ENCODE measurements at places on chromosomes 16 and 17.

DNA sequence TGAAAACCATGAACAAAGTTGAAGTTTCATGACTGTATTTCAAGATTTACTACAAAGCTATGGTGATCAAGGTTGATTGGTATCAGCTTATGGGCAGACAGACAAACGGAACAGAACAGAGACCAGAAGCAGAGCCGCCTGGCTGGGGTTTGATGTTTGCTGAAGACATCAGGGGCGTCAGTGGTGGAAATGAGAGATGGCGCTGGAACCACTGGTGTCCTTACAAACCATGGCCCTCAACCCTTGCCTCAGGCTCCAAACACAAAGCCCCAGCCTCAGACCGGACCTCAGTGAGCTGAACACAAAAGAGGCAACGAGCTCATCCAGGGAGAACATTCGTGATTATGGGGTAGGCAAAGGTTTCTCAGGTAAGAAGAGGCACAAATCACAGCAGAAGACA lies 113.0 kb upstream of the METRNL start:
- no peak for DNase-seq

DNA sequence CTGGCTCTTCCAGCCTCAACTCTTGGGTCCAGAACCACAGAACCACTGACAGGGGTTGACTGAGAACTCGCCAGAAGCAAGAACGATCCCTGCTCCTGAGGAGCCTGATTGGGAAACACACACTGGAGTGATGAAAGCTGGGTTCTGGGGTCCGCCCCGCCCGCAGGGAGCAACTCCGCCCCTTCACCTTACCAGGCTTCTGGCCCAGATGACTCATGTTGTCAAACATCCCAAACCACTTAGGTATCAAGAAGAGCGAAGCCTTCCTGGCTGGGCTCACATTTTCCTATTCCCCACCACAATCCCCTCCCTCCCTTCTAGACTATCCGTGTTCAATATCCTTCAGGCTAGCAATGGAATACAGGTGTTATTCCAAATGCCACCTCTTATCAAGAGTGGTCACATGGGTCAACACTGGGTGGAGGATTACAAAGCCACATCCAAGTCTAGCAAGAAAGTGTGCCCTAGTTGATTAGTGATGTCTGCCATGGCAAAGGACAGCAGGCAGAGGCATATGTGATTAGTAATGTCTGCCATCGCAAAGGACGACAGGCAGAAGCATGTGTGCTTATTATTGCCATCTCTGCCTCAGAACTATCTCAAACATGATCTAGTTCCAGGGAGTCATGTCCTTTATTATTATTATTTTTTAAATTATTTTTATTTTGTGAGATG lies 70.5 kb downstream of the TIMM22 start:
- DNase-seq, result no peak

DNA sequence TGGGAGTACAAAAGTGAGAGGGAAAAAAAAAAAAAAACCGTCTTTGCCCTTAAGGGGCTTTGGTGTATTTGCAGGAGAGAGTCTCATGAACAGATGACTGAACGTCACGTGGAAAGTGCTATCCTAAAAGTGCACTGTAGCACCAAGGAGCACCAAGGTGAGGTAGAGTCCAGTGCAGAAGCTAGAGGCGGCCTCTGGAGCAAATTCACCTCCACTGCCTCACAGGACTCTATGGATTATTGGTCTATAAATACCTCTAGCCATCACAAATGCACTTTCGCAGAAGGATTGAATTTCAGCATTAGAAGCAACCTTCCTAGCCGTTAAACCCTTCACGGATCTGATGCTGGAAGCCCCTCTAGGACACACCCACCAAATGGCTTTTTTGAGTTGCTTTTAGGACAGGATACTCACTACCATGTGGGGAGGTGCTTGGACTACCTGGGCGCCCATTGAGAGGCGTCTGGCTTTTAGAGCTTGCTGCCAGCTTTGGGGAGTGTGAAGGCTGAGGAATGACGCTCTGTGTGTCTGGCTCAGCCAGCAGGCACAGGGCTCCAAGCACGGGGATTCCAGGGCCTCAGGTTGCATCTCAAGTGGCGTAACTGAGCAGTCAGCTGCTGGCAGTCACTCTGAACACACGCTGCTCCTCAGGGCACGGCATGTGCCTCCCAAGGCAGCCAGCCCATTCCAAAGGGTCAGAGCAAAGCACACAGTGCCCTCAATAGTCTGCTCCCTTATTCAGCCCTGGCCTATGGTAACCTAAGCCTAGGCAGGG lies 52.7 kb downstream of the CDRT4 start:
- no peak for DNase-seq

DNA sequence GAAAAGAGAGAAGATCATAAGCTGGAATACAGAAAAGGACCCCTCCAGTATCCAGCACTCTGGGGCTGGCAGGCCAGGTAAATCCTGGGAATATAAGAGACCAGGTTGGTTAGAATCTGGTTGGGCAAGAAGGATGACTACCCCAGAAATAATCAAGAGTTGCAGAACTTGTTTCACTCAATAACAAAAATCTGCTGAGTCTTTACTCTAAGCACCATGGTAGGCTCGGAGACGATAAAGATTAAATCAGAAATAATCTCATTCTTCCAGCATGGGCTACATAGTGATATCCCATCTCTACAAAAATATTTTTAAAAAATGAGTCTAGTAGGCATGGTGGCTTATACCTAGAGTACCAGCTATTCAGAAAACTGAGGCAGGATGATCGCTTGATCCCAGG lies 138.0 kb upstream of the KCNJ16 start:
- DNase-seq, result no peak

- DNase-seq, result no peak
These were observed 11.2 kb upstream of the EEF2K start for GRCh38 chr16:22194707-22195444.

DNA sequence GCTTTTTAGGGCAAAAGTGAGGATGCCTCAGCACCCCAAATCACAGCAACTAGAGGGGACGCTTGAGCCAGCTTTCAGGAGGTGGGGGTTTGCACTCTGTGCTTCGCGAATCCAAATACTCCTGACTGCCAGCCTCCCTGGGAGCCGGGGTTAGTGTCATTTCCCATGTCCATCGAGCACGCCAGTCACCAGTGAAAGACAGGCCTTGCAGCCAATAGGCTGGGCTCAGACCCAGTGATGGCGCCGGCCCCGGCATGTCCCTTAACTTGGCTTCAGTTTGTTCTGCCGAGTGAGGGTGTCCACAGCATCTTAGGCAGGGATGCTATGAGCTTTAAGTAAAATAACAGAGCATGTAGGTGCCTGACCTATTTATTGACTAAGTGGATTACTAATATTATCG lies 50.9 kb upstream of the CDC42EP4 start:
- DNase-seq, result no peak

Measured in NCI-H1417 treated with DMSO at 0.1 percent for 48 hours (cell line).